ENCODE measurements at places on chromosomes 11 and 22.
A peak's percentile ranks its signal among the peaks of the same experiment; 100 is the strongest.

- no peak for DNase-seq
Observed at GRCh38 chr11:35006389-35007128, 90.1 kb downstream of the PDHX start.

DNA sequence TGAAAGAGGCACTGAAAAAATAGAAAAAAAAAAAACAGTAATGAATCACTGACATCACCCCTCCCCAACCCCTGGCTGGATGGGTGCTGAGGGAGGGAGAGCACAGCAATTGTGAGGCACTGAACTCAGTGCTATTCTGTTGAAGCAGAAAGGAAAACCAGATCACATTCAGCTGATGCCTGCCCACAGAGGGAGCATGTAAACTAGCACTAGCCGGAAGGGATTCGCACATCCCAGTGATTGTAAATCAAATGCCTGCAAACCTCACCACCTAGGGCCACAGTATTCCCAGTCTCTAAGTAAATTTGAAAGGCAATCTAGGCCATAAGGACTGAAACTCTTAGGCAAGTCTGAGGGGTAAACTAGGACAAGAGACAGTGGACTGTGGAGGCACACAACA lies 772.0 kb upstream of the CCDC179 start:
- no peak for DNase-seq

DNA sequence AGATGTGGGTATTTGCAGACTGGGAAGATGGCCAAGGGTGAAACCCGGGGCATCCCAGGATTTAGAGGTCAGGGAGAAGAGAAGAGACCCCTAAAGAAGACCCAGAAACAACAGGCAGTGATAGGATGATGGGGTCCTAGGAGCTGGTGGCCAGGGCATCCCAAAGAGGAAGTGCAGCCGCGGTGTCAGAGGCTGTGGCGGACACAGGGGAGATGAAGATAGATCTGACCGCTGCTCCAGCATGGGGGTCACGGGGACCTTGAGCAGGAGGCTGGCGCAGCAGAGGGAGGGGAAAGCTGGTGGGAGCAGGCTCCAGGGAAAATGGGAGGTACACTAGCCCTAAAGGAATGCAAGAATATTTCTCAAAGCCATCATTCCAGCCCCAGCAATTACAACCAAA lies 47.3 kb downstream of the CTTN start:
- no peak for DNase-seq

GRCh38 chr11:20243974-20244373 lies 83.7 kb upstream of the DBX1 start:
- DNase-seq, result no peak

GRCh38 chr11:69076129-69076791 lies 27.5 kb downstream of the TPCN2 start:
- no peak for DNase-seq

DNA sequence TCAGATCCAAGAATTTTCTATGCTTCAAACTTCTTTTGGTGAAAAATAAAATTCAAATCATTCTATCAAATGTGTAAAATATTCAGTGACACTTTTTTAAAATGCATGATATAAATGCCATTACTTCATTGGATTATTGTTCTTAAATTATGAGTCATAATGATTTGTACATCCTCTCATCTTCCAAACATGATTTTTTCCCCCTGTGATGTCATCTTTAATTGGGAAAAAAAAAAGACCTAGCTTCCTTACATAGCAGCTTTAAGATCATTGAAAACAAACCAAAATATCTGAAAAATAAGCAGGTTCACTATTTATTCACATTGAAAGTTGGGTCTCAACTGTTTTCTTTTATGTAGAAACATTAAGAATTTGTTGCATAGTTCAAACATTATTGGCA lies 1549.4 kb downstream of the LRRC4C start:
- no peak for DNase-seq

GRCh38 chr11:65003282-65003681 lies 6.5 kb upstream of the BATF2 start:
- DNase-seq, result no peak

DNA sequence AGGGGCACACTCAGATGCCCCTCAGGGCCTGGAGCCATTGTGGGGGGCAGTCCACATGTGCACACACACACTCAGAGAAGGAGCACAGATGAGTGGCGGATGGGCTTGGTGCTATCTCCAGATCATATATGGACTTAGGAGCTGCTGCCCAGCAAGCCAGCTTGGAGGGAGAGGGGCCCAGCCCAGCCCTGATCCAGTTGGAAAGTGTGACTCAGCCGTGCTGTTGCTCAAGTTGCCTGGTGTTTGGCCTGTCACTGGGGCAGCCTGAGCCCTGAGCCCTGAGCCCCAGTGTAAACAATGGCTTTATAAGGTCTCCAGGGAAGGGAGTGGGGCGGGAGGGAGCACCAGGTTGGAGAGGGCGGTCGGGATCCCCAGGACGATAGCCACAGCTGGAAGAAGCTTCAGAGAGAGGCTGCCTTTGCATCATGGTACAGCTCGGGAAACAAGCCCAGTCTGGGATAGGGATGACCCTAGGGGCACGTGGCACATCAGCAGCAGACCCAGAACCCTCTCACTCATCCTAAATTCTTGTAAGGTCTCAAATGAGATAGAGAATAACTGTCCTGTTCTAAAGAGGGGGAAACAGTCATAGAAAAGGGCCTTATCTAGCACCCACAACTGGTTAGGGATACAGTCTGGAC lies 4.8 kb downstream of the SELENOM start:
- DNase-seq, result peak; percentile 65

DNA sequence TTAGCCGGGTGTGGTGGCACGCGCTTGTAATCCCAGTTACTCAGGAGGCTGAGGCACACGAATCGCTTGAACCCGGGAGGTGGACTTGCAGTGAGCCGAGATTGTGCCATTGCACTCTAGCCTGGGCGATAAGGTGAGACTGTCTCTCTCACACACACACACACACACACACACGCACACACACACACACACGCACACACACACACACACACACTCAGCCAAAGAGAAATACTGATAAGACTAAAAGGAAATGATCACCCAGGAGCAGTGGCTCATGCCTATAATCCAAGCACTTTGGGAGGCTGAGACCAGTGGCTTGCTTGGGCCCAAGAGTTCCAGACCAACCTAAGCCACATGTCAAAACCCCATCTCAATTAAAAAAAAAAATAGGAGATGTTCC lies 20.8 kb downstream of the HSPA8 start:
- DNase-seq, result no peak

DNA sequence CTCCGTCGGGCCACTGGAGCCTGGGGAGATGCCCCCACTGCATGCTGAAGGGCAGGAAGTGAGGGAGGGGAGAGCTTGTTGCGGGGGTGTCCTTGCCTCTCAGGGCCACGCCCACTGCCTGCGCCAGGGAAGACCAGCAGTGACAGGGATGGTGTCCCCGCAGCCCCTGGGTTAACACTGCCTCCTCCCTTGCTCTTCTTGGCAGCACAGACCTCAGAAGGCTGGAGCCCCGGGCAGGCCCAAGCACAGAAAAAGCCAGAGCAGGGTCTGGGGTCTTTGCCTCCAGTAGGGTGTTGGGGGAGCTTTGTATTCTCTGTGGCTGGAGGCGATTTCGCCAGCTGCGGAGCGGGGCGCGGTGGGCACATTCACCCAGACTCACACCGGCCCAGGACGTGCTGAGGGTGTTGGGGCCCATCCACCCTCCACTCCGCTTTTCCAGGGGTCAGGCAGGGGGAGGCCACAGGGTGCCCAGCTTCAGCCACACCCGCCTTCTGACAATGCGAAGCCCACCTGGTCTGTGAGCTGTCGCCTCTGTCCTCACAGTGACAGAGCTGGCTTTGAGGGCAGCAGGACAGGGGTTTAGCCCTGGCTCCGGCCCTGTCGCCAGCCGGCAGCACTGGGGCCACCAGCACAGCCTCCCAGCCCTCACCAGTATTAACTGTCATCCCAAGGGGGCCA lies 83.7 kb downstream of the CDKN1C start:
- peak; percentile 15 for DNase-seq

DNA sequence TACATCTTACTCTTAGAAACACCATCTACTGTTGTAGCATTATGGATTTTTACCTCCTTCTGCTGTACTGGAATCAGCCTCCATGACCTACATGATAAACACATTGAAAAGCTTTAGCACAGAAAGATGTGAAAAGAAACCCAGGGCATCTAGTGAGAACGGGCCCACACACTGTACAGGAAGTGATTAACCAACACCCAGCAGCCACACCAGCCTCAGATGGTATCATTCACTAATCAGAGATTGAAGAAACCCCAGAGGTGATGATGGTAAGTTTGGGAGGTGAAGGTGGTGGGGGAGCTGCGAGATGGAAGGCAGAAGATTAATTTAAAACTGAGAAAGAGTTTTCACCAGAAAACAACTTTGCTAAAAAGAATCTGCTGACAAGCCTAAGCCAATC lies 46.1 kb downstream of the RASSF10 start:
- no peak for DNase-seq

DNA sequence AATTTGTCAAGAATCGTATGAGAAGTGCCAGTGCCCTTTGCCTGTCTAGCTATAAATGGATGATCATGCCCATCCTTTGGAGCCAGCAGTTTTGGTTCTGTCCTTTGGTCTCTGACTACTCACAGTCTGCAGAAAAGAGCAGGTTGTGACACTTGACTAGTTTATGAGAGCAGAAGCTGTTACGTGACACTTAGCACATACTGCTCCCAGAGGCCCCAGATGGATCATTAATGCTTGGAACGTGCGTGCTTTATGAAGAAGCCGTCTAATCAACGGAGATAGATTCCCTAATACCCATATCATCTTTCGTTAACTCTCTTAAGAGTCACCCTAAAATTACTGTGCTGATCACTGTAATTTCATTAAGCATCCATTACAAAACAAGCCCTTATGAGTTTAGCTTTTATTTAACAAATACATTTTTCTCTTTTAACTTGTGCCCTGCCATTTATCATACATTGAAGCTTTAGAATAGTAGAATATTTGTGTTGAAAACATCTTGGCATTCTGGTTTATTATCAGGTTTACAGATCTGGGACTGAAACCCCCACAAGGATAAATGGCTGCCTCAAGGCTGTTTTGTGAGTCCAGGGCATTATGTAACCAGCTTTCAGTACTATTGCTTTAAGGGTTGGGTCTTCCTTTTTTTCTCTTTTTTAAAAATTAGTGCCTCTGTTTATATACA lies 47.0 kb upstream of the ADORA2A start:
- no peak for DNase-seq

GRCh38 chr11:2074266-2074825 lies 64.8 kb downstream of the IGF2 start:
- no peak for DNase-seq

DNA sequence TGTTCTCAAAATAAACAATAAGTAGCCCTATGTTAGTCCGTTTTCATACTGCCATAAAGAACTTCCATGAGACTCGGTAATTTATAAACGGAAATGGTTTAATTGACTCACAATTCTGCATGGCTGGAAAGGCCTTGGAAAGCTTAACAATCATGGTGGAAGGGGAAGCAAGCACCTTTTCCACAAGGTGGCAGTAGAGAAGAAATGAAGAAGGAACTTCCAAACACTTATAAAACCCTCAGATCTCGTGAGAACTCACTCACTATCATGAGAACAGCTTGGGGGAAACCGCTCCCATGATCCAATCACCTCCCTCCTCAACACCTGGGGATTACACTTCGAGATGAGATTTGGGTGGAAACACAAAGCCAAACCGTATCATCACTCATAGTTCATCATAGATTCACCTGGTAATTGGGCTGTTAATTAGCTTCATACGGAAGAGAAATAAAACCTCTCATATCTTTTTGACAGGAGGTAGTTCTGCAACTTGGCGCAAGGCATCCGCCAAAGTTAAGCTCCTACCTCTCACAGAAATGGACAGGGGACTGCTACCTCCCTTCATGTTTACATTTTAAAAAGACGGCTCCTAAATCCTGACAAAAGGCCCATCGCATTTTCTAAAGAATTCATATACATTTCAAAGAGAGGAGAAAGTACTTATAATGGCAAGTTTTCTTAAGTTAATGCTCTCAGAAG lies 49.0 kb downstream of the MUC15 start:
- DNase-seq, result no peak

- DNase-seq, result peak; percentile 46
Observed at GRCh38 chr11:45146072-45147016, at the start of gene PRDM11. PRDM11 (plus strand) TSS chr11:45146639; CDS start chr11:45181767, 35,128 bp downstream.

GRCh38 chr22:17250380-17251082 lies 31.3 kb upstream of the ADA2 start:
- no peak for DNase-seq

GRCh38 chr11:117090111-117090706 lies 8.0 kb downstream of the SIK3 start:
- no peak for DNase-seq

DNA sequence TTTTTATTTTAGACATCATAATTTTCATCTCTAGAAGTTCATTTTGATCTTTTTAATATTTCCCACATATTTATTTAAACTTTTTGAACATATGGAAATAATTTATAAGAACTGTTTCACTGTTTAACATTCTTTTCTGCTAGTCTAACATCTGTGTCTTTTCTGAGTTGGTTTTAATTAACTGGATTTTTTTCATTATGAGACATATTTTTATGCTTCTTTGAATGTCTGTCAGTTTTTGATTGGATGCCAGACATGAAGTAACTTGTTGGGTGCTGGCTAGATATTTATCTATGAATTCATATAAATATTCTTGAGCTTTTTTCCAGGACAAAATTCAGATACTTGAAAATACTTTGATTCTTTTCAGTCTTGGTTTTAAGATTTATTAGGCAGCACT lies 317.8 kb upstream of the NCAM1 start:
- no peak for DNase-seq

- no peak for DNase-seq
Observed at GRCh38 chr11:63870351-63871140, 31.6 kb downstream of the MARK2 start.

DNA sequence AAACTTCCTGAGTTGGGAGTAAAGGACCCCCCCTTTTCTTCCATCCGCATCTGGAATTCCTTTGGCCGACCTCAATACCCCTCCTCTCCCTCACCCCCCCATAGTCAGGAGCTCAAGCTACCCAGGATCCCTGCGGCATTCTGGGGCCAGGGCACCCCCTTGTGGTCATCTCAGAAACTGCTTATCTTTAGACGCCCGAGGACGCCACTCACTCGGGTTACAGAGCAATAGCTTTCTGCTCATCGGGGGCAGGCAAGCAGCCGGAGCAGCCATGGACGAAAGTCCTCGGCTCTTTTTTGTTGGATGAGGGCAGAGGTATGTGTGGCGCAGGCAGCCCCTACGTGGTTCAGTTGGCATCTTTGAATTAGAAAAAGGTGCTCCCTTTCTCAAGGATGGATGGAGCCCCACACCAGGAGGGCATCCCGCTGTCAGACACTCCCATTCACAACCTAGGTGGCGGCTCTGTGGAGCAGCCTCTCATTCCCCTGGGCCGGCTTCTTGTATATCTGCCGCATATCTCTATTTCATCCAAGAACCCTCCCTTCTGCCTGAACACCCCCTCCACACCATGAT lies 2.3 kb downstream of the C1QTNF5 start:
- peak; percentile 82 for DNase-seq

DNA sequence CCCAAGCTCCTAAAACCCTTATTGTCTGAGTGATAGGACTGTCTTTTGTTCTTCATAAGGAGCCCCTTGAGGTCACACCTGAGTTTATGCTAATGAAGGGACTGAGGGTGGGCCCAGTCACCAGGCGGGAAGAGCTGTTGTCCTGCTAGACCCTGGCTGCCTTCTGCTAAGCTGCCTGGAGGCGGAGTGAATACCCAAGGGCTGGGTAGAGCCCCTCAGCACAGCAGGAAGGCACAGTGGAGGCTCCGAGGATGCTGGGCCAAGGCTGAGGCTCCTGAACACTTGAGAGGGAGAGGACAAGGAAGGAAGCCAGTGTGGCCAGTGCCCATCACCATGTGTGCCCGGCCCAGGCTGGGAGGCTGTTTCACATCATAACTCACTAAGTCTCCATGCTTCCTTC lies 4.8 kb upstream of the PHF21B start:
- DNase-seq, result no peak

GRCh38 chr11:73467505-73467904 lies 91.3 kb downstream of the RELT start:
- no peak for DNase-seq

GRCh38 chr11:87304412-87304811 lies 266.7 kb downstream of the TMEM135 start:
- no peak for DNase-seq

All from colonic mucosa (tissue), 4 donors.